Foreskin keratinocyte (primary cell): ENCODE measurements at places on chromosomes 5 and 9.

DNA sequence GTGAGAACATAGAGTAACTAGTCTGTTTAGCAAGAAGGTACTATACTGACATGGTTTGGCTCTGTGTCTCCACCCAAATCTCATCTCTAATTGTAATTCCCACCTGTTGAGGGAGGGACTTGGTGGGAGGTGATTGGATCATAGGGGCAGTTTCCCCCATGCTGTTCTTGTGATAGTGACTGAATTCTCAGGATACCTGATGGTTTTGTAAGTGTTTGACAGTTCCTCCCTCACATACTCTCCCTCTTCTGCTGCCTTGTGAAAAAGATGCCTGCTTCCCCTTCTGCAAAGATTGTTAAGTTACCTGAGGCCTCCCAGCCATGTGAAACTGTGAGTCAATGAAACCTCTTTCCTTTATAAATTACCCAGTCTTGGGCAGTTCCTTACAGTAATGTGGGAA lies 240.4 kb upstream of the ST8SIA4 start:
- no peak for DNase-seq

GRCh38 chr9:37395663-37396062 lies 26.8 kb upstream of the GRHPR start:
- DNase-seq = no peak

DNA sequence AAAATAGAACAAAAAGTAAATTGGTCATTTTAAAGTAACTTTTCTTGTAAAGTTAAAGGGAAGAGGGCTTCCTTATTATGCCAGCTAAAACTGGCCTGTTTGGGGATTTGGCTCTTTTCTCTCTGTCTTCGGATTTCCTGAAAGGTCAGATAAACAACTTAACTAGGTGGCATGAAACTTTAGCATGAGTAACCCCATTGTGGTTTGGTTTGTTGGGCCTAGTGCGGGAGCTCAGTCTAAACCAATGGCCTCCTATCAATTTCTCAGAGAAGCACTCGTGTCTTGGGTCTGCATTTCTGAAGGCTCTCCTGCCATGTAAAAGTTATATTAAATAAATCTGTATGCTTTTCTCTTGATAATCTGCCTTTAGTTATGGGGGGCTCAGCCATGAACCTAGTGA lies 48.5 kb upstream of the ANKH start:
- DNase-seq = no peak

DNA sequence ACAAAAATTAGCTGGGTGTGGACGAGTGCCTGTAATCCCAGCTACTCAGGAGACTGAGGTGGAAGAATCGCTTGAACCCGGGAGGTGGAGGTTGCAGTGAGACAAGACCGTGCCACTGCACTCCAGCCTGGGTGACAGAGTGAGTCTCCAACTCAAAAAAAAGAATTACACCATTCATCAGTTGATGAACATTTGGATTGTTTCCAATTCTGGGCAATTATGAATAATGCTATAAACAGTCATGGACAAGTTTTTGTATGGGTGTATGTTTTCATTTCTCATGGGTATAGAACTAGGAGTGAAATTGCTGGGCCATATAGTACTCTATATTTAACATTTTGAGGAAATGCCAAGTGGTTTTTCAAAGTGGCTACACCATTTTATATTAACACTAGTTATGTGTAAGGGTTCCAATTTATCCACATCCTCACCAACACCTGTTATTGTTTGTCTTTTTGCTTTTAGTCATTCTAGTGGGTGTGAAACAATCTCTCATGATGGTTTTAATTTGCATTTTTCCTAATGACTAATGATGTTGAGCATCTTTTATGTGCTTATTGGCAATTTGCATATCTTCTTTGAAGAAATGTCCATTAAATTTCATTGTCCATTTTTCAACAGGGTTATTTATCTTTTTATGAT lies 9.0 kb upstream of the CCDC125 start:
- no peak for DNase-seq

GRCh38 chr9:4098031-4098430 lies 201.8 kb downstream of the GLIS3 start:
- DNase-seq = no peak

GRCh38 chr5:55072666-55073065 lies 29.8 kb upstream of the GZMA start:
- no peak for DNase-seq

- no peak for DNase-seq
These were observed 692 bp downstream of the PSAT1 start for GRCh38 chr9:78297672-78297961.

- DNase-seq = no peak
These were observed 11.7 kb upstream of the AQP3 start for GRCh38 chr9:33459115-33459514.
